GM18507 (cell line): ENCODE measurements at places on chromosomes 12 and 14.

GRCh38 chr14:86782092-86782580 is 1210.8 kb downstream of the GALC start:
- no peak for DNase-seq

DNA sequence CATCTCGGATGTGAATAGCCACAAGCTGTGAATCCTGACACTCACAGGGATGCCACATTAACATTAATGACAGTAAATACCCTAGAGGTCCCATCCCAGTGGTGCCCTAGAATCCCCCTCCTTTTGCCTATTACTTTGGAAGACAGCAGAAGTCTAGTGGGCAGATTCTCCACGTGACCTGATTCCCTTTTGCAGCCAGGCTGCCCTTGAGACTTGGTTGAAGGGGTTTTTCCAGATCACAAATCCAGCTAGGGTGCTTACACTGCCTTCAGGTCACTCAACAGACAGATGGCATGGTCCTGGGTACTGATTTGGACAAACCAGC is 8.7 kb downstream of the HDAC7 start:
- DNase-seq = no peak

- DNase-seq = no peak
These were observed 22.3 kb downstream of the FBXW8 start for GRCh38 chr12:116933091-116933490.

GRCh38 chr12:81627336-81628189 is 131.6 kb downstream of the PPFIA2 start:
- DNase-seq = no peak

DNA sequence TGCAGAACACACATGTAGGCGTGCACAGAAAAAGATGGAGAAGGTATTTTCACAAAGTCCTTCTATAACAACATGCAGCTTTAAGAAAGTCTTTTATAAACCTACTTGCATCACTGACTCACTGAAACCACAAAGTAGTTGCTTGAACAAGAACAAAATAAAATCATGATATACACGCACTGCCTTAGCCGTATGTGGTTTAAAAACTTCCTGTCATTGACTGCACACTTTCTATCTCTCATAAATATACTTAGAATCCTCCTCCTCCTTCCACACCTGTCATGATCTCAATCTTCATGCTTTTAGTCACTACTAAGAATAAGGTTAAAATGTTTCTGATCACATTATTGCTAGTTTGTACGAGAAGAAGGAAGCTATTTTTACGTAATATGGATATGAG is 31.8 kb upstream of the RAD51AP1 start:
- no peak for DNase-seq

GRCh38 chr14:92514844-92515514 is 1.4 kb downstream of the RIN3 start:
- DNase-seq = no peak
